ENCODE measurements at places on chromosomes 3 and 15. TPM values are rescaled to one million over a fixed set of nuclear protein-coding genes. Genes with fewer than 3 reads are reported as not detected.

The CFAP91 gene
- under 0.01 TPM for total RNA-seq

The LEKR1 gene
- 1.1 TPM for total RNA-seq

The C2CD4A gene
- not detected for total RNA-seq

The SLC24A5 gene
- not detected for total RNA-seq

The HTR3E gene
- not detected for total RNA-seq

The CSPG4 gene
- total RNA-seq: 15.3 TPM

All from placental pericyte (primary cell).